ENCODE measurements at places on chromosomes 3 and 15.

GRCh38 chr3:197292648-197293047 lies 5.8 kb downstream of the DLG1 start:
- DNase-seq = no peak

GRCh38 chr3:35498506-35499210 lies 140.7 kb upstream of the ARPP21 start:
- no peak for DNase-seq

DNA sequence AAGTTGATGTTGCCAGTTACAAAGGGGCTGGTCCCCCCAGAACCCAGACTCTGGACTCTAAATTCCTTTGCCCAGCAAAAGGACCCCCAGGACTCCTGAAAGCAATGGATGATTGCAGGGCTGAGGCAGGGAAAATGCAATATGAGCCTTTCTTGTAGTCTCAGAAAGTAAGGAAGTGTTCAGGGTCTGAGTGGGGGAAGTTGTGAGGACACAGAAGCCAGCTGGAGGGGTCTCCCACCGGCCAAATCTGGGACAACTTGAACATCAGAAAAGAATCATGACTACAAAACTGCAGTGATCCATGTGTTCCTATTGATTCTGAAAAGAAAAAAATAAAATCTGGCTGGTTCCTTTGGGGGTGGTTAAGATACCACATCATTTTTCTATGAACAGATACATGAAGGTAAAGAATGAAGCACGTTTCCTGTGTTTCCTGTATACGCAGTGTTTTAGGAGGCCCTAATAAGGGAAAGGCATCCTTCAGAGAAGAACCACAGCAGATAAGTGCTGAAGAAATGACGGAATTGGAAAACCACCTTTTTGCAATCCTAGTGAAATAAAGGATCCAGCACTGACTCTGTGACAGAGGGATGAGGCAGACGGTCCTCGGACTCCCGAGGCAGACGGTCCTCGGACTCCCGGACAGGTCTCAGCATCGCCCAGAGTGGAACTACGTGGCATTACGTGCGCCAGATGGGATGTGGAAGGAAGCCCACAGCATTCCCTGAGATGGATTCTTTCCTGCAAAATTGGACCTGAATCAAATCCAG lies 22.2 kb upstream of the GRIP2 start:
- DNase-seq = no peak

DNA sequence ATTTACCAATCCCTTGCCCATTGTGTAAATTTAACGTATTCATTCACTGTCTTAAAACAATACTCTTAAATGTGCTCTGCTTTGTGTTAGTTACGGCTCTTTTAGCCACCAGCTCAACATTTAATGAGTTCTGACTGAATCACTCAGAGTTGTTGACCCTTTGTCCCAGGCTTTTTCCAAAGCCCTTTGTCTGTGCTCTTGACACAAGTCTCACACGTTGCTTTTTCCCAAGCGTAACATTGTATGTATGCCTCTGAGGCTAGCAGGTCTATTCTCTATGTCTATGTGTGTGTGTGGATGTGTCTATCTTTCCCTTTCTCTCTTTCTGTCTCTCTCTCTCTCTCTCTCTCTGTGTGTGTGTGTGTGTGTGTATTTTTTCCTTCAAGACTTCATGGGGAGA lies 435.4 kb upstream of the GOLIM4 start:
- DNase-seq = no peak

- no peak for DNase-seq
These were observed 723.4 kb downstream of the ZPLD1 start for GRCh38 chr3:103158183-103158582.

DNA sequence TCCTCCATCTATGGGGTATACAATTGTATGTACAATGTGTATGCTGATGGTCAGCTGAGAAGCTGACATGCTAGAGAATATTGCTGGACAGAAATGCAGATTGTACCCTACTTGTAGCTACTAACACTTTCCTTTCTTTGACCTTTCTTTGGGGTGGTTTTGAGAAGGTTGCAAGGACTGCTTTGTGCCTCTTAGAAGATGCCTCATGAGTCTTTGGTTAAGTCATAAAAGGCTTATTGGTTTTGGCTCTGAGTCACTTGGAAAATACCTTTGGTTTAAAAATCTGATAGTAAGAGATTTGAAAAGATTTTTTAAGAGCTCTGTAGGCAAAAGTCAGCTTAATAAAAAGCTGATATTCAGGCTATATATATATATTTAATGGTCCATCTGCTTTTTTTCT lies 71.5 kb downstream of the ZMAT3 start:
- no peak for DNase-seq

- no peak for DNase-seq
These were observed 288.6 kb downstream of the UACA start for GRCh38 chr15:70474471-70475406.

- no peak for DNase-seq
These were observed 312.0 kb upstream of the CCDC54 start for GRCh38 chr3:107065094-107065861.

DNA sequence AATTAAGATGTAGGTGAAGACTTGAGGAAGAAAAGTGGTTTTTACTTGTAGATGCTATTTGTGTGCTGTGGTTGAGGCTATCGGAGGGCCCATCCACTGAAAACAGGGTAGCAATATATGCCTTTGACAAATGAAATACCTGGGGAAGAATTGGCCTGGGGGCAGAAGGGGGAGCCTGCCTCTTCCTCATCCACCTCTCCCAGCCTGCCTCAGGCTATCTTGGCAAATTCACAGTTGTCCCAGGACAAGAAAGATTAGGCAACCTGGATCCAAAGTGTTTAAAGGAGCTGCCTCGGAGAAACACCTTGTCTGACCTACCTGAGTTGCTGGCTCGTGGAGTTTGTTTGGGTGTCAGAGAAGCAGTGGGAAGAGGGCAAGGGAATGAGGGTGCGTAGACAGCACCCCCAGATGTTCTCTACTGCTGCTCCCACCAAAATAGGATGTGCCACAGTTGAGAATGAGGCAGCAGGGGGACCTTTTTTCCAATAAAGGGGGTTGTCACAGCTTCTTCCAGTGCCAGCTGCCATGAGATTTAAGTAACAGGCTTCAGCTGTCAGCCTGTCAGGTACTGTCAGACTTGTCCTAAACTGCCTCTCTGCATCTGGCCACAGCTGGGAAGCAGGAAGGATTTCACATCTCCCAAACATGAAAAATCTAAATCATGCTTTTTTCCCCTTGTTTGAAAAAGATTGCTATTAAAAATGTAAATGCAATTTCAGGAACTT lies 9.2 kb downstream of the PLEKHO2 start:
- no peak for DNase-seq

GRCh38 chr15:101058735-101059134 lies 139.6 kb downstream of the LRRK1 start:
- no peak for DNase-seq

DNA sequence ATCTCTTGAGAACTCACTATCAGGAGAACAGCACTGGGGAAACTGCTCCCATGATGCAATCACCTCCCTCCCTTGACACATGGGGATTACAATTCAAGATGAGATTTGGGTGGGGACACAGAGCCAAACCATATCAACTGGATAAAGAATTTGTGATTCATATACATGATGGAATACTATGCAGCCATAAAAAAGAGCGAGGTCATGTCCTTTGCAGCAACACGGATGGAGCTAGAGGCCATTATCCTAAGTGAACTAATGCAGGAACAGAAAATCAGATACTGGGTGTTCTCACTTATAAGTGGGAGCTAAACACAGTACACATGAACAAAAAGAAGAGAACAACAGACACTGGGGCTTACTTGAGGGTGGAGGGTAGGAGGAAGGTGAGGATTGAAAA lies 17.0 kb downstream of the SPG11 start:
- DNase-seq = no peak

DNA sequence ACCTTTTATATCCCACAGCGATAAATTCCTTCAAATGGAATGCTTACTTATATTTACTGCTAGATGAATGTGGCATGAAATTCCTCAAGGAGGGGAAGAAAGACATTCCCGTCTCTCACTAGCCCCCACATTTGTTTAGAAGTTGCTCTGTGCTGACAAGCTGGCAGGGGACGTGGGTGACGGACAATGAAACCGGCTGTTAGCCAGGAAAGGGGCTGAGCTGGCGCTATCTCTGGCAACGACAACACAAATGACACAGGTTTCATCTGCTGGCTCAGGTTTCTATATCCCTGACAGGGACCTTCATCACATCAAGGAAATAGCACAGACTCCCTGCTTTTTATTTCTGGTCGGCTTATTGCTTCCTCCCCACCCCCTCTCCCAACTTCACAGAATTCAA lies 15.8 kb downstream of the RUVBL1 start:
- DNase-seq = no peak

DNA sequence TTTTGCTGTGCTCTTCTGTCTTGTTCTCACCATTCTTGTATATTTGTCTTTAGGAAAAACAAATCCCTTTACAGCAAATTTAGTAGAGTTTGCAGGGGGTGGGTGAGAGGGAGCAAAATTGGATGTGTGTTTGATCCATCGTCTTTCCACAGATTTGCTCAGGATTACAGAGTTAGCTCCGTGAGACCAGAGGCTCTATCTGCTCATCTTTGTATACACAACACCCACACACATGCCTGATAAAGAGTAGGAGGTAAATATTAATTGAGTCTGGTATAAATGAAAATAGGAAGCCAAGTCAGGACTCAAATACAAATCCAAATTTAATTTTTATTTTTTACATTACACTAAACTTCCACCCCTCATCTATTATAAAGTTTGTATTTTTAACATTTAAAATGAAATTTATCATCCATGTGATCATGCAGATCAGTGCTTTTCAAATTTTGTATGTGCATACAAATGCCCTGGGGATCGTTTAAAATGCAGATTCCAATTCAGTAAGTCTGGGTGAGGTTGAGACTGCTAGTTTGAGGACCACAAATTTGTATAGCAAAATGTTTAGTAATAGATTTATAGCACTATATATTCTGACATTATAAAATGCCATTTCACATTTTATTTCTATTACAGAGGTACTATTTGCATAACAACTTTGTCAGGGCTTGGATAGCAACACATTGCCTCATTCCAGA lies 326.7 kb downstream of the LSAMP start:
- no peak for DNase-seq

GRCh38 chr15:89192136-89192535 lies 29.2 kb downstream of the RLBP1 start:
- no peak for DNase-seq

DNA sequence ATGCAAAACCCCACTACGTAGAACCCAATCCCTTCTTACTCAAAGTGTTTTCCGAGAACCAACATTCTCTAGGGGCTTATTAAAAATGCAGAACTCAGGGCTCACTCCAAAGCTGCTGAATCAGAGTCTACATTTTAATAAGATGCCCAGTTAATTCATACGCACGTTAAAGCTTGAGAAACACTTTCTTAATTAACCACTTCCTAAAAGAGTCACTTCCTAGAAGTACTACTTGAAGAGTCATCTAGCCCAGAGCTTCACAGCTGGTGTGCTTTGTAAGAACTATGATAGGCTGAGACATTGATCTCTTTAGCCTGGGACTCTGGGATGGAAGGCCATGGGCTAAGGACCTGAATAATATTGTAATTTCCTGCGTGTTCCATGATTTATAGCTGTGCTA lies 9.0 kb downstream of the COL6A5 start:
- DNase-seq = no peak

Data from activated CD4-positive, CD25-positive, alpha-beta regulatory T cell treated with anti-CD3 and anti-CD28 coated beads, Interleukin-2, amount 50 U/mL, for 16 hours (primary cell).